ENCODE measurements at places on chromosomes 7 and 10.

DNA sequence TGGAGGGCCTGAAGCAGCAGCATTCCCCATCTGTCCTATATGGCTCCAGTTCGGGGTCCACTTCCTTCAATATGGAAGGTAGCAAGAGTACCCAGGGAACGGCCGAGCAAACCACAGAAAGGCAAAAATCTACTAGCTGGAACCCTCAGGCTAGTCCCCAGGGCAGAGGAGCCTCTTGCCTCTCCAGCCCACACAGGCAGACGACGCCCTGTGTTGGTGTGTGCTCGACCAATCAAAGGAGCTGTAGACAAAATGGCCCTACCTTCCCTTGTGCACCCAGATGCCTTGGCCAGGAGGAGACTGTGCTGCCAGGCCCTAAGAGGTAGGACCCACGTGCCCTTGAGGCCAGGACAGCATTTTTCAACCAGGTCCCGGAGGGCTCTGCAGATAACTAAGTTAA, 91.5 kb downstream of the FAM53B start:
- DNase-seq, result no peak

GRCh38 chr7:5758753-5759335, 22.6 kb downstream of the RNF216 start:
- no peak for DNase-seq

DNA sequence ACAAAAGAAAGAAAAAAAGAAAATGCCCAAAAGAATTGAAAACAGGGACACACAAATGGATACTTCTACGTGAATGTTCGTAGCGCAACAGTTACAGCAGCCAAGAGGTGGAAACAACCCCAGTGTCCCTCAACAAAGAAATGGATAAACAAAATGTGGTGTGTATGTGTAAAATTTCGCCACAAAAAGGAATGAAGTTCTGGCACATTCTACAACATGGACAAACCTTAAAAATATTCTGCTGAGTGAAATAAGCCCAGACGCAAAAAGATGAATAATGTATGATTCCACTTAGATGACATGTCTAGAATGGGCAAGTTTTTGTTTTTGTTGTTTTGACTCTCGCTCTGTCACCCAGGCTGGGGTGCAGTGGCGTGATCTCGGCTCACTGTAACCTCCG, 10.9 kb downstream of the UCMA start:
- DNase-seq, result no peak

GRCh38 chr10:42929236-42929635, 146.6 kb downstream of the BMS1 start:
- DNase-seq, result no peak

DNA sequence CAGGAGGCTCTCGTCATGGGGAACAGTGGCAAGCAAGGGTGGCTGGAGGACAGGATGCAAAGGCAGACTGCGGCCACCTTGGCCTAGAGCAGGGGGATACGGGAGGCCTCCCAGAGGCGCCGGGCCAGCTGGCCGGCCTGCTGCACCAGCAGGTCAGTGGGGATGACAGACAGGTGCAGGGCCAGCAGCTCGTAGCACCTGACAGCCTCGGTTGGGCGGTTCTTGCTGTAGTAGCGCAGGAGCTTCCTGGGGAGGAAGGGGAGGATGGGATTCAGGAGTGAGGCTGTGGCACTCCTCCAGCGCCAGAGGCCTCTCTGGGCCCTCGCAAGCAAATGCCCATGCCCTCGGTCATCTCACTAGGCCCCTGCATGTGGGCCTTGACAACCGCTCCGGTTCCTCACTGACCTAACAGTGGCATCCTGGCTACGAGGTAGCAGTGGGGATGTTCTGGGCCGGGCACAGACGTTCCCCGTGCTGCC, 2.5 kb upstream of the PYROXD2 start:
- no peak for DNase-seq

- no peak for DNase-seq
These were observed 25.3 kb downstream of the CCDC126 start for GRCh38 chr7:23622506-23622925.

GRCh38 chr10:97714401-97715258, 1.1 kb downstream of the MARVELD1 start:
- DNase-seq, result no peak

DNA sequence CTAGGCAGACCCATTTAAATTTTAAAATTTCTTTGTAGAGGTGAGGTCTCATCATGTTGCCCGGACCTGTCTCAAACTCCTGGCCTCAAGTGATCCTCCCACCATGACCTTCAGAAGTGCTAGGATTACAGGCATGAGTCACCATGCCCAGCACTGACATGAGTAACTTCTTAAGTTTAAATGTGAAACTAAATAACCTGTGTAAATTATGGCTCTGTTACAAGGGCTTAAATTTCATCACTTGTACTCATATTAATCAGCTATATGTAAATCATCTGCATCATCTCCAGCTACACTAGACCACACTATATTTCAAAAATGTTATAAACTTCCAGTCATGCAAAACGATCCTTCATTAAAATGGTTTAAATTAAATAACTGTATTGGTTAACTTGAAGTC, 56.1 kb downstream of the ATAD1 start:
- no peak for DNase-seq

DNA sequence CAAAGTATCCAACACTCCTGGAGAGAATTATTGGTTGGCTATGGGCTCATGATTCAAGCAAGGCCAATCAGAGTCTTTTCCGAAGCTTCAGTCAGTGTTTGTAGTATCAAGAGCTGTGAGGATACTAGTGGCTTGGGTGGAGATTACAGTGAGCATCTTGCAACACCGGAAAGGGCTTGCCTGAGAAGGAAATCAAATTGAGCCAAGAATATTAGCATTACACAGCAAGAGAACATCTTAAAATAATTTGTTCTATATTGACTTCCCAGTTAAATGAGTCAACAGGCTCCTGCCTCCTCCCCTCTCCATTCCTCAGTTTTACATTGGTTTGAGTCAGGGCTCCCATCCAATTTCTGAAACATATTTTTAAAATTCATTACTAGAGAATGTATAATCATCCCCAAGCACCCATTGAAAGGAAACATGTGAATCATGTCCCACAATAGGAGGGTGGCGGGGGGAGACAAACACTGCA, 127.4 kb downstream of the ELAPOR2 start:
- DNase-seq, result no peak

GRCh38 chr7:47551668-47552440, 30.1 kb downstream of the TNS3 start:
- DNase-seq, result no peak

GRCh38 chr10:129055225-129055624, 411.8 kb upstream of the MGMT start:
- DNase-seq, result no peak

DNA sequence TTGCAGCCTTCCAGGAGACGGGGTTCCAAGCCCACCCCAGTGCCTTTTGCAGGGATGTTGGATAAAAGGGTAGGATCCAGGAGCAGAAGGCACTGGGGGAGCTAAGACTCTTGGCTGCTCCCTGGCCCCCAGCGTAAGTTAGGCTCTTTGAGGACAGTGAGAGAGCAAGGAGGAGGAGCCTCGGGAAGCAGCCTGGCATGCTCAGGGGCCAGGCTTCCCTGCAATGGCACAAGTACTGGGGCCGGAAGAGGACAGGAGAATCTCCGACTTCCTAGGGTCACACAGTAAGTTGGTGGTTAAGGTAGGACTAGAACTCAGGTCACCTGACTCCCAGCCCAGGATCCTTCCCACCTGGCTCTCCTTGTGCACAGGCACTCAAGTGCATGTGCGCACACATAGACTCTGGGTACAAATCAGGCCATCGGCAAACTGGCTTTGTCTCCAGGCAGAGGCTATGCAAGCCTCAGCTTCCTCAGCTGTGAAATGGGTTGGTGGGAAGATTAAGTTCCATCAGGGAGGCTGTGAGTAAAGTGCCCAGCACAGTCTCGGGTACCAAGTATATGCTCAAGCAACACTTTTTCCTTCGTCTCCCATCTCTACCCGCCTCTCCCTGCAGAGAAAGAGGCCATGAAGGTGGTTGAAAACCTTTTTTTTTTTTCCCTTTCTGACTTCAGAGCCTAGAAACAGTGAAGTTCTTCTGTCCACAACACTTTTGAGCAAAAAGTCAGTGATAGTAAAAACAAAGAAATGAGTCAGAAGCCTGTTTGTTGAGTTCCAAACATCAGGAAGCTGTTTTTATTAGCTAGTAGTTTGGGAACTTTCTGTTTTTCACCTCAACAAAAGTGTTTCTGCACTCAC, 79.1 kb downstream of the NEURL1 start:
- no peak for DNase-seq

- DNase-seq, result no peak
These were observed 323.5 kb downstream of the PHF14 start for GRCh38 chr7:11297126-11297625.

DNA sequence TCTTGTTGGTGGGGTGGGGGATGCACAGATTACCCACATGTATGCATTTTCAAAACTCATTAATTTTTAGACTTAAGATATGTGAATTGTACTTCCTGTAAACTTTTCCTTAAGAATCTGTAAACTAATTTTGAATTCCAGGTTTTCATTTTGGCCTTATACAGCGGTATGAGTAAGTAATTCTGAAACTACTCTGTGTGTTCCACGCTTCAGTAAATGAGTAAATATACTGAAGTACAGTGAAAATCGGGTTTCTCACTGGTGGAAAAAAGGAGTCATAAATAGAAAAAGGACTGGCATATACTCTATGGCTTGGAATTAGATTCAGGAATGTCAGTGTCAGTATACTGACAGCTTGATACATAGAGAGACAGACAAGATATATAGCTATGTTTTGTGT, 72.8 kb downstream of the CTTNBP2 start:
- DNase-seq, result no peak

- no peak for DNase-seq
These were observed 83.1 kb upstream of the STEAP1B start for GRCh38 chr7:22582863-22583622.

DNA sequence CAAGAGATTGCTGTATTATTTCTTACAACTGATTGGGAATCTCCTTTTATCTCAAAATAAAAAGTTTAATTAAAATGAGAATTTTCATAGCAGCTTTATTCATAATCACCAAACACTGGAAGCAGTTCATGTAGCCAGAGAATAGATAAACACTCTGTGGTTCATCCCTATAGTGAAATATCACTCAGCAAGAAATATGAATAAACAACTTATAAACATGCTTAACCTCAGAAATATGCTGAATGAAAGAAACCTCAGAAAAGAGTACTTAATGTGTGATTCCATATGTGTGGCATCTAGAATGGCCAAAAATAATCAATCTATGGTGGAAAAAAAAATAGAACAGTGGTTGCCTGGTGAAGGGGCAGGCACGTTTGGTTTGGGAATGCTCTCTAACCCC, 33.3 kb downstream of the MYO1G start:
- DNase-seq, result no peak

DNA sequence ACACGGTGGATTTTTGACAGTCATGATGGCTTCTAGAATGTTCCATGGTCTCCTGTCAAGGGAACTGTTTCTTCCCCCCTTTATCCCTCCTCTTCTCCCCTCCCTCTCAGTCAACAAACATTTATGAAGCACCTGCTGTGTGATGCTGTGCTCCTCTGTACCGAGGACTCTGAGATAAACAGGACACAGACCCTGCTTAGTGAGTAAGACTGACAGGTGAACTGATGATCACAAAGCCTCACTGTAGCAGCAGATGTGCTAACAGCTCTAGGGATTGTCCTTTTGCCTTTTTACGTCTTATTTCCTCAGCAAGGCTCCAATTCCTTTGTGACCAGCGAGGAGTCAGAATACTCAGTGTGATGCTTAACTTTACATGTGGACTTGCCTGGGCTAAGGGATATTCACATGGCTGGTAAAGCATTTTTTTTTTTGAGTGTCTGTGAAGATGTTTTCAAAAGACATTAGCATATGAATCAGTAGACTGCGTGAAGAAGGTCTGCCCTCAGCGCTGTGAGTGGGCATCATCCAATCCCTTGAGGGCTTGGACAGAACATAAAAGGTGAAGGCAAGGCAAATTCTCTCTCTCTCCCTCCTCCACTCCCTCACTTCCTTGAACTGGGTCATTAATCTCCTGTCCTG, 170.1 kb downstream of the ADRA2A start:
- no peak for DNase-seq

- no peak for DNase-seq
These were observed 14.5 kb upstream of the CROT start for GRCh38 chr7:87330942-87331341.

DNA sequence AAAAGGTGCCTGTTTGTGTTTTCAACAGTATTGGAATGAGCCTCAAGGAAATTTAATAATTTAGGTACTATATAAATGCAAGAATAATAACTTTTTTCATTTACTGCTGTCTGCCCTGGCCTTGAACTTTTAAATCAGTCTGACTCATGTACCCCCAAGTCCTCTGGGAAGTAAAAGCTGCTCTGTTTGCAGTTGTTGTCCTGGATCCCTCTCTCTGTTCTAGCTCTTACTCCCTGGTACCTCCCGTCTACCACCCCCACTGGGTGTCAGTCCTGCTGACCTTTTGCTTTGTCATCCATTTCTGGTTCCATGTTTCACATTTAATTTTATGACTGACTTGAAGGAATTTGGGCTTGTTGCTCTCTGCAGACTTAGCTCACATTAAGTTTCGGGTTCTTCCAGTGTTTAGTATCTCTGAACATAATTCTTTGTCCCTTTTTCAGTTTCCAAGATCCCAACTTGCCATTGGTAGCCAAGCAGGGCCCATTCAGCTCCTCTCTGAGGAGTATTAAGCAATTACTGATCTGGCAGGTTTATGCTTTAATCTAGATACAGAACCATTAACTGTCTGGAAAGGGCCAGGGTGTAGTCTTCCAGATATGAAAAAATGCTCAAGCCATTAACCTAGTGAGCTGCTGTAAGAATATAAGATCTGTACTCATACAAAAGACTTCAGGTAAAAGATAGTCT, 208.7 kb upstream of the FAM3C start:
- DNase-seq, result no peak

DNA sequence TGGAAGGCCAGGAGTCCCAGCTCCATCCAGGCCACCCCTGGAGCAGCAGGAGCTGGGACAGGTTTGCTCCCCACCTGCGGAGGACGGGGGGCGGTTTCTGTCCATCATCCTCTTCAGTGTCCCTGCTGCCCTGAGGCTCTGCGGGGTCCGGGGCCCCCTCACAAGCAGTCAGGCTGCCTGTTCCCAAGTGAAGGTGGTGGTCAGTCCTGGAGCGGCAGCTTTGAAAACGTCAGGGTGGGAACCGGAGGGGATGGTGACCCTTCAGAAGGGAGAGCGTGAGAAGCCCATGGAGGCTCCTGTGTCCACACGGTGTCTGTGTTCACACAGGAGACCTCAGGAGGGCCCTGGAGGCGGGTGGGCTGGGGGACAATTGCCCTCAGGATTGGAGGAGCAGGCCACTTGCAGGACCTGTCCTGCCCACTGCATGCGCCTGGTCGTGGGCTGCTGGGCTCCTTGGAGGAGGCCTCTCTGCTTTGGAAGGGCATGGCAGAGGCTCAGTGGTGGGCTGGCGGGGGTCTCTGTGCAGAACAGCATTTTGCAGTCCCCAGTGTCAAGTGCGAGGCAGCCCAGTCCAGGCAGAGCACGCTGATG, 49.3 kb upstream of the INPP5A start:
- DNase-seq, result no peak

Data from activated CD8-positive, alpha-beta memory T cell treated with anti-CD3 and anti-CD28 coated beads for 1 hour (primary cell).